ENCODE measurements at places on chromosomes 11 and 22. TPM values are rescaled to one million over a fixed set of nuclear protein-coding genes. Genes with fewer than 3 reads are reported as not detected.

The OR4D5 gene
- total RNA-seq, result not detected

DNA sequence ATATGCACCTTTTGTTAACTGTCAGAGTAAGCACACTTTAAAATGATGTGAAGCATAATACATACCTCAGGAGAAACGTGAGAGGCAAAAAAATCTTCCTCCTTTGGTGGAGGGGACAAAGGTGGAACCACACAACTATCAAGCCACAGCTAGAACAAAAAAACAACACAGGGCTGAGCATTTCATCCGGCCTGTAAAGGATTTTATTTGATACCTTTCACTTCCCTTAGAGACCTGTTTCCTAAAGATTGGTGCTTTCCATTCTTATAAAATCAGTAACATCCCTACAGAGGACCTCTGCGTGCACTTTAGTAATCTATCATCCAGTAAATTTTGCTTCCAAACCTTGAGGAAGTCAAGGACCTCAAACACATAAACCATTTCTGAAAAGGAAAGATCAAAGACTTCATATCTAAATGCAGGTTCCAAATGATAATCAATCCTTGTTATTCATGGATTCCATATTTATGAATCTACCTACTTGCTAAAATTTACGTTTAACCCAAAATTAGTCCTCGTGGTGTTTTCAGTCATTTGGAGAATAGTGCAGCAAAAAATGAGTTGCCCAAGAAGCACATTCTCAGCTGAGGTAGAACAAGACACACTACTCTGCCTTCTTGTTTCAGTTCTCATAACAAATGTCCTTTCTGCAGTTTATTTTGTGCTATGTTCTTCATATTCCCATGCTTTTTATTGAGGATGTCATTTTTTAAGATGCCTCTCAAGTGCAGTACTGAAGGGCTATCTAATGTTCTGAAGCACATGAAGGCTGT, 22.7 kb downstream of the ARFGAP3 start:
- no peak for DNase-seq

- no peak for DNase-seq
Measured at GRCh38 chr22:35637254-35637653, 11.0 kb upstream of the APOL6 start.

GRCh38 chr11:36377759-36378564, 81.9 kb downstream of the PRR5L start:
- DNase-seq, result no peak

GRCh38 chr11:63563201-63564055, at the start of gene PLAAT2:
Gene PLAAT2, minus strand, starts transcription at chr11:63563379. Its CDS starts 55 bp downstream, at chr11:63563324.
- no peak for DNase-seq

DNA sequence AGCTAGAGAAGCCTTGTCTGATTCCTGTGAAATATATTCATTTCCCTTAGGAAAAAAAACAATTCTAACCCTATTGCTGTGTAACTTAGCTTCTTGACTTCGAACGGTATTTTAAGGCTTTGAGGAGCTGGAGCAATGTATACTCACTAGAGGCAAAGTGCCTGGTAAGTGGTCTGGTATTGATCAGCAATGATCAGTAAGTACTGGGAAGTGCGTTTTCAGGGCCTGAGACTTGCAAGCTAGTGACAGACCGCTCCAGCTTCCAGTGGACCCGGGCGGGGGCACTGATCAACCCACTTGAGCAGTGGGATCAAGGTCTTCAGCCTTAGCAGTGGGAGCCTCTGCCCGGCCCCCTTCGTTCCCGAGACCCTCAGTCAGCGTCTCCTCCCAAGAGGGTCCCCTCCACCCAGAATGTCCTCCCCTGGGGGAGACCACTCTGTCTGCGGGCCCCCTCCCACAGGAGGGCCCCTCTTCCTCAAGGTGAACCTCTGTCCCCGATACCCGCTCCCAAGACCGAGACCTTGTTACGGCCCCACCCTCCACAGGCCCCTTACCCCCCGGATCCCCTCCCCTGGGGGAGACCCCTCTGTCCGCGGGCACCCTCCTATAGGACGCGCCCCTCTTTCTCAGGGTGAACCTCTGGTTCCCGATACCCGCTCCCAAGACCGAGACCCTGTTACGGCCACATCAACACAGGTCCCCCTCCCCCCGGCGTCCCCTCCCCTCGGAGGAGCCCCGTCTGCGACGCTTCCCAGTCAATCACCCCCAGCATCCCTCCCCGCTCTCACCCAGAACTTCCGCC, 452 bp upstream of the ATXN10 start:
- DNase-seq, result no peak

DNA sequence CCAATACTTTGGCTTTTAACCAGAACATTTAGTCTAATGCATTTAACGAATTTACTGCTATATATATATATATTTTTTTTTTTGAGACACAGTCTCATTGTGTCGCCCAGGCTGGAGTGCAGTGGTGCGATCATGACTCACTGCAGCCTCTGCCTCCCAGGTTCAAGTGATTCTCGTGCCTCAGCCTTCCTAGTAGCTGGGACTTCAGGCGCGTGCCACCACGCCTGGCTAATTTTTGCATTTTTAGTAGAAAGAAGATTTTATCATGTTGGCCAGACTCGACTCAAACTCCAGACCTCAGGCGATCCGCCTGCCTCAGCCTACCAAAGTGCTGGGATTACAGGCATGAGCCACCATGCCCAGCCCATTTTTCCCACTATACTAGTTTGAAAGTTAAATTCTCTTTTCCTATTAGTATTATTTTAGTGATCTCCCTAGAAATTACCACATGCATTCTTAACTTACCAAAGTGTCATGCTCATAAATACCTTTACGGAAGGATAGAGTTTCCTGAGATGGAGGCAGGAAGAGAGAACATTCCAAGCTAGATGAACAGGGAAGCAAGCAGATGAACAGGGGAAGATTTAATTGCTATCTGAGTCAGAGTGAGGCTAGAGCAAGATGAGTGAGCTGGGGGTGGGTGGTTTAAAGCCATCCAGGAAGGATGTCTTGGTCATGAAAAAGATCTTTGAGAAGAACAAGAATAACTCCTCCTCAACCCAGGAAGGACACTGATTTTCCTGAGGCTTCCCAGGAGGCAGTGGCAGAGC, 4.4 kb upstream of the PGAP2 start:
- no peak for DNase-seq

DNA sequence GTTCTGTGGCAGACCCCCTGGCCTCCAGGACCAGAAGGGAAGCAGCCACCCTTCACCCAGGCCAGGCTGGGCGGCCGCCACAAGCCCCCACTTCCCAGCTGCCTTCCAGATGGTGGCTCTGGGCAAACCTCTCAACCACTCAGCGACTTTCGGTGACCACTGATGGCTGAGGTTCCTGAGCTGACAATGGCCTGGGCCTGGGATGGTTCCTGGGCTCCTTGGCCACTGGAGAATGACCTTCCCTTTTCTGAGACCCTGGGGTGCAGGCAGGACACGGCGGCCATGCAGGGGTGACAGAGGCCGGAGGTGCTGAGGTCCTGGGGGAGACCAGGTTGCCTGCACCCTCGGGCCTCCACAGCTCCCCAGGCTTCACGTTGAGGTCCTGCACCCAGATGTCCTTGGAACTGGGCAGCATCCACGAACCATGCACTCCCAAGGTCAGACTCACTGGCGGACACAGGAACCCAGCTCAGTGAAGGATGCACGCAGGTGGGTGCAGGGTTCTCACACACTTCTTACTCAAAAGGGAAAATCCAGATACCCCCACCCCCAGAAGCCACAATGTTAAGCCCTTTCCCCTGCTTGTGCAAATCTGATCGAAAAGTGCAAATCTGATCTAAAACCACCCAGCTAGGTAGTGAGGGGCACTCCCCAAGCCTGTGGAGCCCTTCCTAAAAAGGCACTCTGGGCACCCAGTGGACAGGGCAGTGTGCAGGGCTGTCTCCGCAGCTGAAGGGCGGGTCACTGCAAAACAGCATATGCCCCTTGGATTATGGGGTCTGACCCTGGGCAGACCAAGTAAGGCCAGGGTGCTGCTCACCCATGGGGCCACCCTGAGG, 13.9 kb upstream of the PHLDA2 start:
- DNase-seq, result no peak

DNA sequence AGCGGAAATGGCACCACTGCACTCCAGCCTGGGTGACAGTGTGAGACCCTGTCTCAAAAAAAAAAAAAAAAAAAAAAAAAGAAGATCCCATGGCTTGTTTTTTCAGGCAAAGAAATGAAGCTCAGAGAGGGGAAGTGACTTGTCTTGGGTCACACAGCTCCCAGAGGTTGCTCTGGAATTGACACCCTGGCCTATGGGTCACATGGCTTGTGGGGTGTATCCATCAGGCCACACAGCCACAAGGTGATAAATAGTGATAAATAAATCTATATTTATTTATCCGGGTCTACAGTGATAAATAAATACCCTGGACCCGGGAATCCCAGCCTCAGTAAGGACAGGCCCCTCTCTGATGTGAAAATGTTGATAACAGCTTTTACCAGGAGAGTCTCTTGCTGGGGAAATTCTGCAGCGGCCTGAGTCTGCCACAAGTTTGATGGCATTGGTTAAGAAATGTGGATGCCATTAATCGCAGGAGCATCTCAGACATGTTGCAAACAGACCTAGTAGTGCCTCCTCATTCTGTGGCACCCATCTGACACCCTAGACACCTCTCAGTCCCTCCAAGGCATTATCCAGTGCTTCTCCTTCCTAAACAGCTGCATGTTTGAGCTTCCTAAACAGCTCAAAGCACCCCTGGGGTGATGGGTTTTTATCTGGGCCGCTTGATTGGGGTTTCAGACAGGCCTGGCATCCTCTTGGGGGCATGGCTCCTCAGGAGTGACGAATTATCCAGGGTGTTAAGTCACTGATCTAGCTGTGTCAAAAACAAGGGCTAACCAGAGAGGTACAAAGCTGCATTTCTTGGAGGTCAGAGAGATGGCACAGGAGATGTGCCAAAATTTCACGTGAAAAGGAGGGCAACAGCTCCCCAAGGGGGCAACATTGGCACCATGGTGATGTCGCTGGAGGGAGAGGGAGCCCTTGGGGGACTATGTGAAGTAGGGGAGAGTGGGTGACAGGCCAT, 1.9 kb upstream of the EMID1 start:
- DNase-seq, result no peak

Measured in left ventricle myocardium superior (tissue), 1 donor.